Metanephros (tissue), 2 donors: ENCODE measurements at places on chromosomes 7 and 10. TPM values are rescaled to one million over a fixed set of nuclear protein-coding genes. Genes with fewer than 3 reads are reported as not detected.

BNIP3 gene
- total RNA-seq, result 56.3 TPM

PAX2 gene
- 122 TPM for total RNA-seq

PNLIP gene
- 0.12 TPM for total RNA-seq

BTBD16 gene
- total RNA-seq, result 0.41 TPM

GDF10 gene
- total RNA-seq, result 1.6 TPM

EN2 gene
- total RNA-seq, result not detected

HABP2 gene
- 0.53 TPM for total RNA-seq

LIPK gene
- total RNA-seq, result not detected

BCAP29 gene
- total RNA-seq, result 42.9 TPM
